CD8-positive, alpha-beta memory T cell (primary cell): ENCODE measurements at places on chromosomes 5 and 9.

DNA sequence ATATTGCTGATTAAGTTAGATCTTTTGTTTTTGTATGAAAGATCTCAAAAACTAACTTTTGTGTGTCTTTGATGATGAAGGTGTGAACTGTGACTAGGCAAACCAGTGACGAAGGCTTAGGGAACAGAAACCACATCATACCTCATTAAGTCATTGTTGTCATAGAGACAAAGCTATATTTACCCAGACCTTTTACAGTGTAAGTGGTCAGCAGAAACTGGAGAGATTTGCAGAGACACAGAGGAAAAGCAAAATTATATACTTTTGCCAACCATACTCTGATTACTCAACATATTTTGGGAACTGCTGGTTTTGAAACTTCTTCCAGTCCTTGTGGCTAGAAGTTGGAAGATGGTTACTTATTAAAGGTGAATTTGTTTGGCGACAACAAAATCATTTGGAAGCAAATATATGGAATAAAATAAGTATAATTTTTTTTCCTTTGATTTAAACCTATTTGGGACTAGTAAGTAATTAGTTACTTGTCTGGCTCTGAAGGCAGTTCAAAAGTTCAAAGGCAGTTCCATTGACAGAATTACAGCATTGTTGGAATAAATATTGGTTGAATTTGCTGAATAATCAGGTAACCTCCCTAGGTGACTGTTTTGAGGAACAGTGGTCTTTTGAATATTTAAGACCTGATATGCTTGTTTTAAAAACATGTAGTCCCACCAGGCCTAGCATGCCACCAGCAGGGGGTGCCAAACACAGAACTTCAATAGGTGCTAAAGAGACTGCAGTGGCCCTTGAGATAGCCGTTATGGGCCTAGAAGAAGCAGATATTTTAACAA is 103.8 kb downstream of the RPS23 start:
- peak; percentile 26 for DNase-seq

DNA sequence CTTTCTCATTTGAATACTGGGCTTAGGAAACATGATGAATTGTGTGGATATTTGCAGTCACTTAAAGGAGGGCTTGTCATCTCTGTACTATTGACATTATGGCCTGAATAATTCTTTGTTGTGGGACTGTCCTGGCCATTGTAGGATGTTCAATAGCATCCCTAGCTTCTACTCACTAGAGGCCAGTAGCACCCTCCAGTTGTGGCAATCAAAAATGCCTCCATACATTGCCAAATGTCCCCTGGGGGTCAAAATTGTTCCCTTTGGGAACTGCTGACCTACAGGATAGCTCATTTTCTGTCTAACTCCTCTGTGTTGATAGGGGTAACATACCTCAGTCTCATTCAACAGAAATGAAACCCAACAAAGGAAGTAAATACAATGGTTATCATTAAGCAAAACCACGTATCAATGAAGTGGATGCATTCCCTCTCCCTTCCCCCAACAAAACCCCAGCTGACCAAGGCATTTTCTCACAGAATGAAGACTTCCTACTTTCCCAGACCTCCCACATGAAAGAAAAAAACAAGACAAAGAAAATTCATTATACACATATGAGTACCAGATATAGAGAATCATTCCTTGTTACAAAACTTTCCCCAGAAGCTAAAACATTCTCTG is 18.1 kb downstream of the FYB1 start:
- no peak for DNase-seq

DNA sequence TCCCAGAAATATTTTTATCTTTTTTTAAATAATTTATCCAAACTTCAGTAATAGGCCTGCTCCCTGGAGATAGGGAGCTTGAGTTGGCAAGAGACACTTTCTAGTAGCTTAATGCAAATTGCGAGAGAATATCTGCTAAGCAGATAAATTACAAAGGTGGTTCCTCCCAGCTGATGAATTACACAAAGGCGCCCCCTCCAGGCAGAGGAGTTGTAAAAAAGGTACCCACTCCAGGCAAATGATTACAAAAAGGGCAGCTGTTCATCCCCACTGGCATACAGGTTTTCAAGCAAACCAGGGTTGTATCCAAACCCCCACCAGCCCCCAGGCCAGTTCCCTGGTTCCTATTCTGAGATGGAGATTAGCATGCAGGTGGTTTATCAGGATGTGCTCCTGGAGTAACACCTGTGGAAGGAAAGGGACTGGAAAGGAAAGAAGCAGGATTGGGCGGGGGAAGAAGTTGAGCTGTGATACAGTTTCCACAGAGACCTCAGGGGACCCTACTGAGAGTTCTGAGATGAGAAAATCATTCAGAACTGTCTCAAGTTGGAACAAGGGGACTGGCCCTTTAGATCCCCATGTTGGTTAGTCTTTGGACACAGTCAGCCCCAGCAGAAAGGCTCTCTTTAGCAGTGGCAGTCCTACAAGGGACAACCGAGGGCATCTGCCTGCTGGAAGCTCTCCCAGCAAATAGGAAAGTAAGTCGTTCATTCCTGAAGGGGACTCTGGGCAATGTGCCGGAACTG is 25.5 kb downstream of the ESM1 start:
- no peak for DNase-seq

GRCh38 chr9:75147638-75148037 is 59.3 kb downstream of the OSTF1 start:
- no peak for DNase-seq

GRCh38 chr9:128166169-128166568 is 6.1 kb downstream of the BBLN start:
- DNase-seq: no peak

GRCh38 chr5:78132507-78132906 is 162.0 kb downstream of the AP3B1 start:
- no peak for DNase-seq

- DNase-seq: no peak
Measured at GRCh38 chr5:116428413-116428812, 146.2 kb downstream of the SEMA6A start.

DNA sequence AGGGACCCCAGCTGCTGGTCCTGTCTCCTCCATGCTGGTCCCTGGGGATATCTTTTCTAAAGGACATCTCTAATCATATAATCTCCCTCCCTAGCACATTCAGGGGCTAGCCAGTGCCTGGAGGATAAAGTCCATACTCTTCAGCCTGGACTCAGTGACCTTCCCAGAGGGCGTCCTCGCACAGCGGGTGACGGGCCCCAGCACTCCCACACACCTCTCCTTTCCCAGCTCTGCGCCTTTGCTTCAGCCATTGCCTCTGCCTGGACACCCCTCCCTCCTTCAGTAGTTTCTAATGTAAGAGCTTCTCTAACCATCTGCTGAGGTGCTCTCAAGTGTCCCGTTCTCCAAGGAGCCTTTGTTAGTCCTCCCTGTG is 15.2 kb upstream of the TNIP1 start:
- DNase-seq: peak; percentile 26

- no peak for DNase-seq
Measured at GRCh38 chr5:149433524-149434131, 54.5 kb upstream of the IL17B start.

DNA sequence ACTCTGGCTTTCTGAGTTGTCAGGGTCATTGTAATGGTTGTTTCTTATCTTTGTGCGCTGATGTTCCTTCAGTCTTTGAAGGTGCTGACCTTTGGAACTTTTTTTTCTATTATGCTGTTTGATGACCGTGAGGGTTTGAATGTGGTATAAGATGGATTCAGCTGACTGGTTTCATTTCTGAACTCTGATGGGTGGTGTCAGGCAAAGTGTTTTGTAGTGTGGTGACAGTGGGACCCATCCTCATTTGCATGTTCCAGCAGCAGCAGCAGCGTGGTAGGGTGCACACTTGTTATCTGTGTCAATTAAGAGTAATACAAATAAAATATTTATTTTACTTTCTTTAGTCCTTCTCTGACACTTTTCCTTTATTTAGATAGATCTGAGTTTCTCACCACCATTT is 227.7 kb upstream of the PRR16 start:
- DNase-seq: no peak

DNA sequence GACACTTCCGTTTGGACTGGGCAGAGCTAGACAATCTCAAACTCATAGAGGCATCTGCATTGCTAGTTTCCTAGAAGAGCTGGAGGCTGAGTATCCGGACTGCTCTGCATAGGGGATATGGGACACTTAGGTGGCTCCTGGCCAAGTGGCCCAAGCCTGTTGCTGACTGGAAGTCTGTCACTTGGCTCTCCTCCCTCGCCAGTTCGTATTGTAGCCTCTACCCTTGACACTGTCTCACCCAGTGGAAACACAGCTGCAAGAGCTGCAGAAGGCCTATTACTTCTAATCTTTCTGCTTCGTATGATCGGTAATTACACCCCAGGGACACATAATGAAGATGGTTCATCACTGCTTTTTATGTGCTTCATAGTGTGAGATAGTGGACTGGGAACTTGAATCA is 34.7 kb downstream of the ITGA1 start:
- no peak for DNase-seq

- DNase-seq: no peak
Measured at GRCh38 chr5:16590685-16591084, 26.1 kb downstream of the RETREG1 start.

DNA sequence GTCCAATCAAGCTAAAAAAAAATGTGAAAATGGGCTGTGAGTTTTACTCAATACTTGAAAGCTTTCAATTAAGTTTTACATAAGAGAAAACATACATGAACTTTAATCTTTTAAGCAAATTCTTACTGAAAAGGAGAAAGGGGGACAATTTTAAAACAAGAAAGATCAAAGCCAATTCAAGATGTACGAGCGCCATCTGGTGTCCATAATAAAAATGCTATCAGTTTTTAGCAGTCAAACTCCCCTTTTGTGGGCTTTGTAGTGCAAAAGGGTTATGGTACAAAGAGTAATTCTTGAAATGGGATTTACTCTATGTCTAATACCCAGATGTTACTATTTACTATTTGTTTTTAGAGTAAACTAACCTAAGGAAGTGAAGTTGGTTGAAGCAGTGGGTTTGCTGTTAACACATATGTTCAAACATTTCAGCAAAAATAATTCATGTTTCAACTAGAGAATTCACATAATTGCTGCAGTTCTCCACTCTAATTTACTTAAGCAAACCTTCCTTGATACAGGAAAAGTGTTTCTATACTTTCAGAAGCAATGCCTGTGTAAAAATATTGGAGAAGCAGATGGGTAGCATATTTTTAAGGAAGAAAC is 228.2 kb upstream of the TYRP1 start:
- DNase-seq: no peak

DNA sequence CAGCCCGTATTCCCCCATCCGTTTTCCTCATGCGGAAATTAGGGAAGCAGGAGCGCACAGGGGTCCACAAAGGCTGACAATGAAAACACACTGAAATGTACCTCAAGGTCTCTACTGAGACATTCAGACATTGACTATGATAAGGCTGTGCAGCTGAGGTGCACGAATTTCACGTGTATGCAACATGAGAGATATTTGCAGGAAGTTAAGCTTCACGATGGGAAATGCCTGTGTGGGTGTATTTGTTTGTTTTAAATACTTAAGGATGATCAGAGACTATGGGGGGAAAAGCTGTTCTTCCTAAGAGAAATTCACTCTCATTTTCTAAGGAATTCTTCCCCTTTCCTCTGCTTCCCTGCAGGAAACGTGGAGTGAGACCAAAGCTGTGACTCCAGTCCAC is 2.6 kb upstream of the SPATA31E1 start:
- DNase-seq: no peak

GRCh38 chr5:115571441-115571878 is 26.9 kb upstream of the FEM1C start:
- no peak for DNase-seq

GRCh38 chr5:65478336-65478735 is 3.4 kb downstream of the ADAMTS6 start:
- DNase-seq: no peak

- no peak for DNase-seq
Measured at GRCh38 chr5:58088941-58089340, 370.9 kb downstream of the PLK2 start.

DNA sequence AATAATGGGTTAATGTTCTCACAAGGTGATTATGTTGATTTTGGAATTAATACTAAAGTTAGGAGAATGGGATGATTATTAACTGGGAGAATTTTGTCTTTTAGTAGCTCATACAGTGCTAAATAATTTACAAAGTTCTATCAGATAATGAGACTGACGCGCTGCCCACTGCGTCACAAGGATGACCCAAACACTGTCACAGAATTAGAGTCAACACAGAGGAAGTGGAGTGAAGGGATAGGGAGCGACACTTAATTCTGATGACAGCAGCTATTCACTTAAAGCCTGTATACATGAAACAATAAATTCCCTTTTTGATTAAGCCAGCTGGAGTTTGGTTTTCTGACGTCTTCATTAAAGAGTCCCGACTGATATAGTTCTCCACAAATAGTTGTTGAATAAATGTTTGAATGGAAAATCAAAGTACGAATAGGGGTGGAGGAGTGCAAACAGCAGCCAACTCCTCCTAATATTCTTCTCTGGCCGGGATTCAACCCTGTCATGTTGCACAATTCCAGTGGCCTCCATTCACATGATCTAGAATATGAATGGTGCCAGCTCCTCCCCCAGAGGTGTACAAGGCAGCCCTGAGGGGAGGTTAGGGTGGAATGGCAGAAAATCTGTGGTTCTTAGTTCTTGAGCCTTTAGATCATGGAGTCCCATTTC is 140.3 kb downstream of the PCSK1 start:
- no peak for DNase-seq

DNA sequence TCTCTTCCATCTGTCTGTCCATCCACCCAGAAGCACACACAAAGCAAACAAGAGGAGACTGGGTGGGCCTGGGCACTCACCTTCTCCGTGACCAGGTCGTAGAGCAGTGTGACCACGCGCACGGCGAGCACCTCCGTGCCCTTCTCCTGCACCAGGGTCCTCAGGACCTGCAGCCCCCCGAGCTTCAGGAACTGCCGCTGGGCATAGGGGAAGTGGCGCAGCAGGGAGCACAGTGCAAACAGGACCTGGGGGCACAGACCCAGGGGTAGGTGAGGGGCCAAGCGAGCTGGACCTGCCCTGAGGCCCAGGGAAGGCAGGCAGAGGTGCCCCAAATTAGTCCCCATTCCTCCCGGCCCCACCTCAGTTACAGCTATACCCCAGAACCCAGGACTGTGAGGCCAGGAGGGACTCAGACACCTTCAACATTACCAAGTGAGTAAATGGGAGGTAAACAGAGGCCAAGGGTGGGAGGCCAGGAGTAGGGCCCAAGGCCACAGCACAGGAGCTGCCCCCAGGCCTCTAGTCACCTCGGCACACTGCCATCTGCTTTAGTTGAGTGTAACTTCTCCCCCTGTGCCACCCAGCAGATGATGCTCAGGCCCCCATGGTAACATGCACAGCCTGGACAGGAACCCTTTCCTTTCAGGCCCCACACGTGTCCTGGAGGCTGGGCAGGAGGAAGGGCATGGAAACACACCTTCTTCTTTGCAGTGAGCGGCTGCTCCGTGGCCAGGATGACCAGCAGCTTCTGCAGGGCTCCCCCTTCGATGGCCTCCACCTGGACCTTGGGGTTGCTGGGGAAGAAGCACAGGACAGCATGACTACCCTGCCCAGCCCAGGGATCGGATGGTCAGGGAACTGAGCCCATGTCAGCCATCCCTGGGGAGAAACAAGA is 76.2 kb upstream of the LRRTM2 start:
- no peak for DNase-seq

GRCh38 chr9:19116107-19116790 is 11.0 kb downstream of the PLIN2 start:
- no peak for DNase-seq

- DNase-seq: no peak
Measured at GRCh38 chr5:160555971-160556631, 134.4 kb downstream of the PTTG1 start.
